Right cardiac atrium (tissue), 5 donors: ENCODE measurements at places on chromosomes 7 and 10. TPM values are rescaled to one million over a fixed set of nuclear protein-coding genes. Genes with fewer than 3 reads are reported as not detected.

DDIT4 gene
- polyA plus RNA-seq, result 53.6 TPM

SMO gene
- 4.9 TPM for polyA plus RNA-seq

MYO3A gene
- 0.11 TPM for polyA plus RNA-seq

YAE1 gene
- 30.9 TPM for polyA plus RNA-seq

SAMD9L gene
- 2.8 TPM for polyA plus RNA-seq

ZNF365 gene
- polyA plus RNA-seq, result 0.86 TPM

GFRA1 gene
- polyA plus RNA-seq, result 2.7 TPM

ZNF37A gene
- polyA plus RNA-seq, result 5.5 TPM

INHBA gene
- 3.3 TPM for polyA plus RNA-seq

ZNF800 gene
- polyA plus RNA-seq, result 5.9 TPM

CTAGE4 gene
- 0.41 TPM for polyA plus RNA-seq

EBLN1 gene
- polyA plus RNA-seq, result not detected

EEPD1 gene
- 4.4 TPM for polyA plus RNA-seq

CUZD1 gene
- polyA plus RNA-seq, result 0.25 TPM

NPFFR1 gene
- 0.02 TPM for polyA plus RNA-seq

C10orf53 gene
- polyA plus RNA-seq, result not detected

TSPAN13 gene
- polyA plus RNA-seq, result 16.1 TPM

SPAG6 gene
- polyA plus RNA-seq, result 0.05 TPM

SYCE1 gene
- polyA plus RNA-seq, result 0.34 TPM

ZC3HAV1L gene
- 0.86 TPM for polyA plus RNA-seq

CYP2C18 gene
- polyA plus RNA-seq, result not detected

TMEM26 gene
- polyA plus RNA-seq, result 0.14 TPM

MLXIPL gene
- polyA plus RNA-seq, result 14.8 TPM

HOXA10 gene
- not detected for polyA plus RNA-seq

FFAR4 gene
- polyA plus RNA-seq, result 0.14 TPM

SORCS3 gene
- 0.07 TPM for polyA plus RNA-seq

ACSM6 gene
- polyA plus RNA-seq, result not detected

FLNC gene
- 216 TPM for polyA plus RNA-seq
